ENCODE measurements at places on chromosomes 3 and 15.
A peak's percentile ranks its signal among the peaks of the same experiment; 100 is the strongest.

- DNase-seq, result peak; percentile 100
Measured at GRCh38 chr3:115790759-115791158, 167.4 kb downstream of the GAP43 start.

DNA sequence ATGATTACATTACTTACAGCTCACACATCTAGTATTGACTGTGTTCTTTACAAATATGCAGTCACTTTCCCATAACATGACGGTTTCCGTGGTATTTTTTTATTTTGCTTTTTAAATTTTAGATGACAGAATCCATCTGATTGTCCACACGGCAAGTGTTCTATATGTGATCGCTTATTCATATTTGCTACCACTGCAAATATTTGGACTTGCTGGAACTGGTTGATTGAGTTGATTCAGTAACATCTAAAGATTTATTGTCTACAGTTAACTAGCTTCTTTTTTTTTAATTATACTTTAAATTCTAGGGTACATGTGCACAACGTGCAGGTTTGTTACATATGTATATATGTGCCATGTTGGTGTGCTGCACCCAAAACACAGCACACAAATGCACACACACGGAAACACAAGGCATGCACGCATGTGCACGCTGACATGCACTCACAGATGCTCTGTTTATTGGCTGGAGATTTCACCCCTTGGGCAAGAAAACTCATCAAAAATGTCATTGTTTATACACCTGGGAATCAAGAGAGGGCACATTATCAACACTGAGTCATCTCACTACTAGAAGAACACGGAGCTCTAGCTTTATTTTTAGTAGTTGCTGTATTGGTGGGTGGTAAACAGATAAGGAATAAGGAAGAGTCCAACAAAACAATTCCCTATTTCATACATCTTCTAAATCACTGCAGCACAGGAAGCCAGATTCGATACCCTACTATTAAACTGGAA is 16.4 kb downstream of the ARRDC4 start:
- no peak for DNase-seq

GRCh38 chr3:8450618-8451017 is 51.0 kb upstream of the LMCD1 start:
- DNase-seq, result peak; percentile 36

DNA sequence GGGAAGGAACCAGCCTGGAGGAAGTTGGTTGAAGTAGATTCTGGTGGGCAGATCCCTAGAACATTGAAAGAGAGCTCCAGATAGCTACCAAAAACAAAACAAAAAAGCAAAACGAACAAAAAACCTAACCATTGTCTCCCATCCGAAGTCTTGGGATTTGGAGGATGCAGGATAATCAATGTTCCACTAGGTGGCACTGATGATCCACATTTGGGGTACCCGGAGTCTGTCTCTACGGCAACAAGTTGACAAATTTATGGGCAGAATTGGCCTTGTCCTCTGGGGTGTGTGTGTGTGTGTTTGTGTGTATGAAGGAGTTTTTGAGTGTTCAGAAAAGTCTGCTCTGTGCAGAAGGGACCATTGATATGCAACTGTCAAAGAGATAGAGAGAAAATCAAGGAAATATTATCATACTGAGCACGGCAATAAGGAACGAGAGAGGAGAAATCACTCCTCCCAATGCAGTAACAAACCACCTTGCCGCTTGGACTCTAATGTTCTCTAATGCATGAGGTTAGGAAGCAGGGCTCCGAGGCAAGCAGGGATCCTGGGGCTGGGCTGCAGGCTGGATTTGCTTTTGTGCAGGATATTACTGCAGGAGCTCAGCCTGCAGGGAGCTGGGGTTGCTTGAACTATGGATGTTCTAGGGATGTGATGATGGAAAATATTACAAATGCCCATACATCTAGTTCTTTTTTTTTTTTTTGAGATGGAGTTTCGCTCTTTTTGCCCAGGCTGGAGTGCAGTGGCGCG is 59.8 kb upstream of the KLHL25 start:
- DNase-seq, result peak; percentile 38

DNA sequence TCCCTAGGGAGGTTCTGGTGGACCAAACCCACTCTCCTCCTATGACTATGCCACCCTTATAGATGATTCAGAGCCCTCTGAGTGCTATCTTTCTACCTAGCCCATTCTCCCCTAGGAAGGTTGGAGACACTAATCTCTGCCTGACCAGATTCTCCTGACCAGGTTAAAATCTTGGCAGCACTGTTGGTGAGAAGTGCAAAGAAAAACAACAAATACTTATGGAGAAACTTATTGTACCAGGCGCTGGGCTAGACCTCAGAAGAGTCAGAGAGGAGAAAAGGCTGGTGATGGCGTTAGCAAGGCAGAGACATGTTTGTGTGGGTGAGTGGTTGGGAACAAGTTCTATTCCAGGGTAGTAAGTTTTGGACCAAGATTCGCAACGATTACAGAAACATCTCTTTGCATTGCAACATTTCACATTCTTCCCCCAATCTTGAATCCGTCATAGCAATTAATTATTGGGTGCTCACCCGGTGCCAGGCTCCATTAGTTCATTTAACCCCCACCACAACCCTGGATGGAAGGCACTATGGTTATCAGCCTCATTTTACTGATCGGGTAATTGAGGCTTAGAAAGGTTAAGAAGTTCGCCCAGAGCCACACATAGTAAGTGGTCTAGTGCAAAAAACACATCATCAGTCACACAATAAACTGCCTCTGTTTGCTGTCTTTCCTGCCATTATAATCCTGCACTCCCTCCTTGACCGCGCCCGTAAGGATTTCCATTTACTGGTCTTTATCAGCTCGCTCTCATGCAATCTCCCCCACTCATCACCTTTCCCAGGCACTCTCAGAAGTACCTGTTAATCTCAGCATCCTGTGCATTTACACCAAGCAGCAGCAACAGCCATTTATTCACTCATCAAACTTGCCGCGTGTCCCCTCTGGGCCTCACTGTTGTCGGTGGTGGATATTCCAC is 655 bp upstream of the TSPAN3 start:
- no peak for DNase-seq

- peak; percentile 56 for DNase-seq
Measured at GRCh38 chr15:73799466-73799865, 46.3 kb upstream of the INSYN1 start.

DNA sequence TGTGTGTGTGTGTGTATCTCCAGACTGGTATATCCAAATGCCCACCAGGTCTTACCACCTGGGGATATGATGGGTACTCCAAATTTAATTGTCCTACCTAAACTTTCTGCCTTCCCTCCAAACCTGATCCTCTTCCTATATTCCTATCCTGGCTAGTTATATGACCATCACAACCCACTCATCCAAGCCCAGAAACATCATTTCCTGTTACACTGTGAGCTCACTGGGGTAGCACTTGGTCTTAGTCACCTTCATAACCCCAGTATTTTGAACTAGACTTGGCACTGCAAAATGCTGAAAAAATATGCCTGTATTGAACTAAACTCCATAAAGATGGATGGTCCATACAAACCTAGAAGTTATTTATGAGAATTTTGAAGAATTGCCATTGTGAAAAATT is 178.8 kb upstream of the EIF1B start:
- DNase-seq, result no peak

GRCh38 chr15:67080900-67081431 is 15.6 kb downstream of the SMAD3 start:
- DNase-seq, result peak; percentile 90

- DNase-seq, result no peak
Measured at GRCh38 chr3:174409086-174409743, 449.9 kb upstream of the NAALADL2 start.

- no peak for DNase-seq
Measured at GRCh38 chr3:42582474-42583070, 805 bp upstream of the SEC22C start.

DNA sequence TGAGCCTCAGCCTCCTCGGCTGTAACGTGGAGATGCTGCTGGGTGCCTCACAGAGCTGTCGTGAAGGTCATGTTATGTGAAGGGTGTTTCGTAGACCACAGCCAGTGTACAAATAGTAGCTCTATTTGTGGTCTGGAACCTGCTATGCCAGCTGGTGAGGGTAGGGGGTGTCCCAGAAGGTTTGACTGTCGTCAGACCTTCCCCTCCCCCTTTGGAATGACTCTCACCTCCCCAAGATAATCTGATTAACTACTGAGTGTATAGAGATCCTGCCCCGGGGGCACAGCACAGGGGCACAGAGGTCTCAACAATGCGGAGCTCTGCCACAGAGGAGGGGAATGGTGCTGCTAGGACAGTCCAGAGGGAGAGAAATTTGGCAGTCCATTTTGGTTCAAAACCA is 20.5 kb downstream of the FGD5 start:
- DNase-seq, result no peak

- DNase-seq, result no peak
Measured at GRCh38 chr15:78654272-78654671, 13.3 kb upstream of the CHRNB4 start.

Data from astrocyte (in vitro differentiated cells and primary cell).